ENCODE measurements at places on chromosomes 7 and 10. TPM values are rescaled to one million over a fixed set of nuclear protein-coding genes. Genes with fewer than 3 reads are reported as not detected.

Gene TEX47
- polyA plus RNA-seq: not detected

Gene FRG2B
- polyA plus RNA-seq: not detected

Gene CPA2
- polyA plus RNA-seq: not detected

Gene OR2A42
- 0.09 TPM for polyA plus RNA-seq

Gene CPA1
- polyA plus RNA-seq: not detected

Gene COL1A2
- polyA plus RNA-seq: not detected

Gene CLEC5A
- polyA plus RNA-seq: not detected

Gene TMEM178B
- 0.03 TPM for polyA plus RNA-seq

Gene IL15RA
- 3.6 TPM for polyA plus RNA-seq

Gene TRPV5
- polyA plus RNA-seq: not detected

Gene TAS2R39
- not detected for polyA plus RNA-seq

Gene KLF6
- polyA plus RNA-seq: 294 TPM
